ENCODE measurements at places on chromosomes 1 and 21. TPM values are rescaled to one million over a fixed set of nuclear protein-coding genes. Genes with fewer than 3 reads are reported as not detected.

CHAF1B gene
- total RNA-seq, result 0.55 TPM

GRCh38 chr1:161304927-161305866 is 4.6 kb downstream of the MPZ start:
- DNase-seq, result no peak

CRP gene
- total RNA-seq, result not detected

DNA sequence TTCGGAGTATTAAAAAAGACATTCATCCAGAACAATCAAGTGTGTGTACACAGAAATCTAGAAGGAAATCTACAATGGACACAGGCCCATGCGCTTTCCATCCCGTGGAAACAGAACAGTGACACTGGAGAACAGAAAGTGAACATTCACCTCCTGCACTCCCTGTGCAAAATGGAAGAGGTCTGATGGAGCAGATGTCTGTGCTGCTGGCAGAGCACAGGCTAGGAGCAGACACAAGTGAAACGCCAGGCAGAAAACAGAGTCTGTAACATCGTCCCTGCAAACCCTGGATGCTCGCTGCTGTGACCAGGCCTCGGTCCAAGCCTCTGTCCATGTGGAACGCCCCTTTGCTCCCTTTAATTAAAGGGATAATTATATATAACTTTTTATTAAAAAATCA is 36.1 kb downstream of the SLC45A1 start:
- peak; percentile 69 for DNase-seq

GRCh38 chr21:46023555-46023954 is 42.0 kb downstream of the COL6A1 start:
- DNase-seq, result no peak

- DNase-seq, result no peak
Observed at GRCh38 chr1:198932351-198932991, 293.6 kb downstream of the PTPRC start.

UMODL1 gene
- not detected for total RNA-seq
